AG10803 (cell line): ENCODE measurements at places on chromosomes 3 and 15.

DNA sequence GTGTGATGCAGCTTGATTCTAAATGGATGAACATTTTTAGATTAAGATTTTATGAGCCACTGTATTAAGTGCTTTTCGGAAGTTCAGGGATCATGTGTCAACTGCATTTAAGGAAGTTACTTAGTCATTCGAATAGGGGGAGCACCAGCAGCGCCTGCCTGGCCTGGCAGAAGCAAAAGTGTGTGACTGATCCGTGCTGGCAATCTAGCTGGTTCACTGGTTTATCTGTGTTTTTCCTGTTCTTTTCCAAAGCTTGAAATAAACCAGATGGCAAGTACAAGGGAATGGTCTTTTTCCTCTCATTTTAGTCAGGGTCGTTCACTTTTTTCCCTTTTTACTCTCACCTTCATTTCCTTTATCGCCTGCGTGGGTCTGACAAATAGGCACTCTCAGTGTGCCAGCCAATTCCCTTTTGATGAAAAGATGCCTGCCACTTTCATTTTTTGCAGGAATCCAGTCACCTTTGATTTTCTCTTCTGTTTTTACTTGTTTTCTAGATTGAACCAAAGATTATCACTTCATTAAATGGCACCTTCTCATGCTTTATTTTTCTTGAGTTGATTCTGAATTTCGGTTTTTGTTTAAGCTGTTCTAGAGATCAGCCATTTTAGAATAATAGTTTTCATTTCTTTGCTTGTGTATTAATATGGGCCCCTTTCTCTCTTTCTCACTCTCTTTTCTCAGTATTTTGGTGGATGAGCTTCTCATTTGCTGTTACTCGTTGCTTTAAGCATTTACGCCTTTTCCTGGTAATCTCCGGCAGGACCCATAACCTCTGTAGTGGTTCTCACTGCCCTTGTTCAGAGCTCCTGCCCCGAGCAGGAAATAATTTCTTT is 2.8 kb downstream of the ABHD2 start:
- peak; percentile 72 for DNase-seq

DNA sequence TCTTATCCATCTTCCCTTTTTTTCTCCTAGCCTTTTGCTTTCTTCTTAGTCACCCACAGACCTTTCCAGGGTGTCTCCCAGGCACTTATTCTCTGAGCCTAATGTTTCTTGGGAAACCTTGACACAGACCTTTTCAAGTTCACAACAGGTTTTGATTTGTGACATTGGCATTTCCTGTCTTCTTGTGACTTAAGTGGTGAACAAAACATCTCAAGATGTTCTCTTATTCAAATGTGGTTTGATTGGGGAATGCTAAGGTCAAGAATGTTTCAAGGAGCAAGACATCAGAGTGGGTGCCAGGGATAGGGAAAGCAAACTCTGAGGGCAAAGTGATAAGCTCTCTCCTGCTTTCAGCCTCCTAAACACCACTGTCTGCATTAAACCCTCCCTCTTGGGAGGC is 68.2 kb upstream of the GSK3B start:
- DNase-seq, result peak; percentile 95

DNA sequence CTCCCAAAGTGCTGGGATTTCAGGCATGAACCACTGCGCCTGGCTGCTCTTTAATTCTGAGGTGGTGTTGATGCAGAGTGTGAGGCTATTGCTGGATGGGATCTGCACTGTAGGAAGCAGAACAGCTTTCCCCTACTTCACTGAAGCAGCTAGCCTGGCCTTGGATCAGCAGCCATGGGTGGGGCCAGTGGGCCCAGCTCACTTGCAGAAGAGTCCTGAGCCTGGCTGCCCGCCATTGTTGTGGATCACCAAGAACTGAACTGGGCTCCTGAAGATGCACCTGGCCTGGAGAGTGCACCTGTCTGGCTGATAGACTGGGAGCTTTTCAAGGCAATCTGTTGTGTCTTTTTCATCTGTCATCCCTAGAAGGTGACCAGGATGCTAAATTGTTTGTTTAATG is 11.9 kb downstream of the TLNRD1 start:
- no peak for DNase-seq

DNA sequence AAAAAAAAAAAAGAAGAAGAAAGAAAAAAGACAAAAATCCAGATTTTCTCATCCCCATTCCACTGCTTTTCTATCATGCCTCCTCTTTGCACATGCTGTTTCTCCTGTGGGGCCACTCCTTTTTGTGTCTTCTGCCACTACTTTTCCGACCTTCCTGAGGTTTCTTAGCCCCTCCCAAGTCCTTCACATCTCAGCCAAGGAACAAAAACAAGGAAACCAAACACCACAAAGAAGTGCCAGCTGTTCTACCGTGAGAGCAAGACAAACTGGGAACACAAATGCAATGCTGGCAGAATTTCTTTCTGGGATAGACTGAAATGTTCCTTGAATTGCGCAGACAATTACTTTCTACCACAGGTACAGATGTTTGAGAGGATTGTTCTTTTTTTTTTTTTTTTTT is 83.2 kb downstream of the MB21D2 start:
- peak; percentile 55 for DNase-seq

- no peak for DNase-seq
Observed at GRCh38 chr3:169668072-169668956, 4.8 kb upstream of the MECOM start.

- no peak for DNase-seq
Observed at GRCh38 chr15:80815106-80815505, 35.9 kb downstream of the CEMIP start.

GRCh38 chr3:19334120-19334519 is 185.8 kb downstream of the KCNH8 start:
- DNase-seq, result no peak

GRCh38 chr15:26842391-26842790 is 24.5 kb upstream of the GABRA5 start:
- no peak for DNase-seq

DNA sequence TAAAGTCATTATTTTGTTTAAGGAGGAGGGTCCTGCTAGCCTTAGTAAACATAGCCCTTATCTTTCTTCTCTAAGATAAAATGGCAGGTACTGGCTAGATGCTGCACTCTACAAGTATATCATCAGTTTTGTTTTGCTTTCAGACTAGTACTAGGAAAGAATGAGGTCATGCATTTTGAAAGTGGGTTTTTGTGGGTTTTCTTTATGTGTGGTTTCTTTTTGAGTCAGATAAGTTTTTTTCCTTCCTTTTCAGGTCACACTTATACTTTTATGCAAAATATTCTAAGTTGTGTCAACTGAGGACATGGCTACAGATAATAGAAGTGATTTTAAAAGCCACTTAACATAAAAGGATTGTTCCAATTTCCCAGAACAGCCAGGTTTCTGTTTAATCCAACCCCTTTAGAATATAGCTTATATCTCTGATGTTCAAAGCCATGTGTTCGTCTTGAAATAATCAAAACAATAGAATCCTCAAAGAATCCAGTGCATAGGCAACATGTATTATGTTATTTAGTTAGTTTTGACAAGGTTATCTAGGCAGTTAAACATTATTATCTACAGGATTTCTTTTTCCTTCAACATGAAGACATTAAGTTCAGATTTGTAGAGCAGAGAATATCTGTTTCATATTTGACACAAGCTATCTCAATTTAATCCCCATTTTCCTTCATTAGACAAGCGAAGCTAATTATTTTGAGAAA is 406.2 kb downstream of the RBMS3 start:
- DNase-seq, result peak; percentile 58

DNA sequence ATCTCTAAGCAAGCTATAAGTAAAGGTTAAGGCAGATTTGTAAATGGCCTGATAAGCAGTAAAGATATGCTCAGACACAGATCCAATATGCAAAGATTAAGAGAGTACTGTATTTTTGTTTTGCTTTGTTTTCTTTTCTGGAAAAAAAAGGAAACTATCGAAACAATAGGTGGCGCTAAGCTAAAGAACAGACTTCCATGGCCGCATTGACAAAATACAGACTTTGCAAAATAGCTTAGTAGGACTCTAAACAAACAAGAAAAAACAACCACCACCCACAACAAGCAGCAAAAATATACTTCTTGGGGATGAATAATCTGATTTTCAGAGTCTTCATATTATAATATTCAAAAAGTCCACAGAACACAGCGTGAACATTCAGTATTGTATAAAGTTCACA is 758.4 kb upstream of the ROBO1 start:
- DNase-seq, result no peak

DNA sequence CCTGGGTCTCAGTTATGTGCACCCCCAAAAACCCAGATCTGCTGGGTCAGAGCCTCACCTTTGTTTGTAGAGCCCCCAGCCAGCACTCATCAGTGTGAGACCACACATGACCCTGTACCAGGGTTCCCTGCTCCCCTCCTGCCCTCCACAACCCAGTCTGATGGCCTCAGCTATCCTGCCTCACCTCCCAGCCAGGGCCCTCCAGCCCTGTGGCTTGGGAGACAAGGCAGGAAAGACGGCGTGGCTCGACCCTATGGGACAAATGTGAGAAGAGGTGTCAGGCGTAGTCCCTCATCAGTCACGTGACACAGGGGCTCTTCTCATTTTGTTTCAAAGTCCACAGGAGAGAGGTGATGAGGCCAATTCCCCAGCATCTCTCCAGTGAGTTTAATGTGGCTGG is 28.3 kb upstream of the PRR23E start:
- no peak for DNase-seq

GRCh38 chr3:110686701-110687100 is 384.9 kb upstream of the NECTIN3 start:
- DNase-seq, result no peak

DNA sequence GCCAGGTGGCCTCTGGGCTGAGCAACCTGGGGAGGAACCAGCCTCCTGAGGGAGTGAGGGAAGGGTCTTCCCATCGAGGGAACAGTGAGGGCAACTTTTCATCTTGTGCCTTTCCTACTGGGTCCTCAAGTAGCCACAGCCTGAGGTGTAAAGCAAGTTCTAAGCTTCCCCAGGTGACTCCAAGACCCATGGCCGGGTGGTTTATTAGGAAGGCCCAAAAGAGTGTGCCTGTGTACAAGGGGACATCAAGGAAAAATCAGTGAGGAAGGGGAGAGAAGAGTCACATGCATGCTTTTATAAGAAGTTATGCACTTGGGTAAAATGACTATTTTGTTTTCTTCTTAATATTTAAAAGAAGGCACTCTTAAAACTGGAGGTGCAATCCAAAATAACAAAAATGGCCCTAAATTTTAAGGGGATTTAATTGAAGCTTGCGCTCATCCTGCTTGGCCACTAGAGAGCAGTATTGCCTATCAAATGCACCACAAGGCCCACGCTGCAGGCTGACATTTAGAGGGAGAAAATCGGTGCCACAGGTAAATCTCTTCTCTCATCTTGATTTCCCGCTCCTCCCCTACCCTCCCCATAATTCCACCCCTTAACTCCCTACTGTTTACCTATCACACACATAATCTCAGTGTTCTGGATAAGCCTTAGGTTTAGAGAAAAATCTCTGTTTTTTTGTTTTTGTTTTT is 6.7 kb downstream of the NANOGP8 start:
- peak; percentile 64 for DNase-seq

DNA sequence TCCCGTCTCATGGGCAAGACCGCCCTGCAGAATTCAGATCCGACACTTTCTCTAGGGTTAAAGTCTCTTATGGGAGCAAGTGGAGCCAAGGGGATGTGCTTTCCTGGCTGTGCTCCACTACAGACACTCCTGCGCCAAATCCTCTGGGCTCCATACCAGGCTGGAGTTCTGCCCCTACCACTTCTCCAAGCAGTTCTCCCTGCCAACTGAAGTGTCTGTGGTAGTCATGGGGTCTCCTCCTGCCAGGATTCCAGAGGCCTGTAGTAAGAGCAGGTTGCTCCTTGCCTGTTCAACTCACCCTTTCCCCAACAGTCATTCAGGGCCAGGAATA is 403.2 kb downstream of the GRM7 start:
- DNase-seq, result no peak

GRCh38 chr15:36371509-36371908 is 207.9 kb upstream of the CDIN1 start:
- DNase-seq, result no peak

DNA sequence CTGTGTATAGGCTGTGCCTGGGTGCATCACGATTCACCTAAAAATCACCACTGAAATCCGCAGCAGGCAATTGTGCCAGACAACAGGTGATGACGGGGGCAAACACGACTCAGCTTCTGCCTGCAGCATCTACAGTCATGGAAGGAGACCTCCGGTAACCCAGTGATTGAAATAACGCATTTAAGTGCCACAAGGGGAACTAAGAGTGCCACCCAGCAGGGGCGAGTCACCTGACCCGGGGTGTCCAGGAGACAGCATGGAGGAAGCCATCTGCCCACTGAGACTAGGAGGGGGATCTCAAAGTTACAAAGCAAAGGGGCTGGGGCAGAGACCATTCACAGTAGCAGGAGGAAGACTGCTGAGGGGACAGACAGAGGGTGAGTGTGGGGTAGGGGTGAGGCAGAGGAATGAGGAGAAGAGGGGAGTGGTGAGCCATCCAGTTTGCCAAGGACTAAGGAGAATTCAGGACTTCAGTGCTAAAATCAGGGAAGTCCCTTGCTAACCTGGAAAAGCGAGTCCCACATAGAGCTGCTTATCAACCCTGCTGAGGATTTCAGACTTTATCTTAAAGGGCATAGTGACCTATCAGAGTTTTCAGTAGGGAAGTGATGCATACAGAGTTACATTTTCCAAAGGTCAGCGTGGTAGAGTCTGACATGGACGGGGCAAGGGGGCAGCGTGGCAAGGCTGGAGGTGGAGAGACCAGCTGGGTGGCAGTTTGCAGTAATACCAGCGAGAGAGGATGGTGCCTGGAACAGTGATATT is 256.7 kb upstream of the HES1 start:
- no peak for DNase-seq

DNA sequence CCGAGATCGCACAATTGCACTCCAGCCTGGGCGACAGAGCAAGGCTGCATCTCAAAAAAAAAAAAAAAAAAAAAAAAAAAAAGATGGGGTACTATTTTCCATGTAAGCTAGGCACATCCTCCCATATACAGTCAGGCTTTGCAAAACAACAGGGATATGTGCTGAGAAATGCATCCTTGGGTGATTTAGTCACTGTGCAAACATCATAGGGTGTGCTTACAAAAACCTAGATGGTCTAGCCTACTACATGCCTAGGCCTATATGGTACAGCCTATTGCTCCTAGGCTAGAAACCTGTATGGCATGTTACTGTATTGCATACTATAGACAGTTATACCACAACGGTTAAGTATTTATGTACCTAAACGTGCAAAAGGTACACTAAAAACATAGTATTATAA is 75.0 kb downstream of the TTBK2 start:
- DNase-seq, result no peak

- DNase-seq, result no peak
Observed at GRCh38 chr3:151428386-151428785, 32.5 kb downstream of the IGSF10 start.
